ENCODE measurements at places on chromosomes 7 and 10.

- no peak for DNase-seq
These were observed 745.9 kb downstream of the GATA3 start for GRCh38 chr10:8800426-8800825.

DNA sequence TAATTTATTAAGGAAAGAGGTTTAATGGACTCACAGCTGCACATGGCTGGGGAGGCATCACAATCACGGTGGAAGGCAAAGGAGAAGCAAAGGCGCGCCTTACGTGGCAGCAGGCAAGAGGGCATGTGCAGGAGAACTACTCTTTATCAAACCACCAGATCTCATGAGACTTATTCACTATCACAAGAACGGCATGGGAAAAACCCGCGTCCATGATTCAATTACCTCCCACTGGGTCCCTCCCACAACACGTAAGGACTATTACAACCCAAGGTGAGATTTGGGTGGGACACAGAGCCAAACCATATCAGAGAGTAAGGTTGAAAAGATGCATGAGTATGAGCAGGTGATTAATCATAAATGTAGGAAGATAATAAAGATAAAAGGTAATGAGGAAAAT, 3.2 kb upstream of the JCAD start:
- no peak for DNase-seq

- DNase-seq: no peak
These were observed 171.5 kb downstream of the C7orf25 start for GRCh38 chr7:42740408-42740807.

DNA sequence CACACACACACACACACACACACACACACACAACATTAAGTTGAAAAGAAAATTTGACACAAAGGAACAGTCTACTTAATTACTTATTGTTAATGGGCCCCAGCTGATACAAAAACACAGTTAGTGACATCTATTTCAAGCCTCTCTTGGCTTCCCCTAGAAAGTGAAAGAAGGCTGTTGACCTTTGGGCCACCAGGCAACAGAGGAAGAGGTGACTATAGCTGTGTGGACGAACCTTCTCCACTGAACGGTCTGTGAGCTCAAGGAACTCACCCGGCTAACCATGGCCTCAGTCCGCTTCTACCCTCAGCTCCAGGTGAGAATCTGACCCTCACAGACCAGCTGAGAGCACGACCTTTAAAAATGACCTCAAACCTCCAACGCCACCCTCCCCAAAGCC, 32.9 kb upstream of the CALN1 start:
- DNase-seq: no peak

- no peak for DNase-seq
These were observed 50.0 kb downstream of the RAB11FIP2 start for GRCh38 chr10:117996709-117997108.

DNA sequence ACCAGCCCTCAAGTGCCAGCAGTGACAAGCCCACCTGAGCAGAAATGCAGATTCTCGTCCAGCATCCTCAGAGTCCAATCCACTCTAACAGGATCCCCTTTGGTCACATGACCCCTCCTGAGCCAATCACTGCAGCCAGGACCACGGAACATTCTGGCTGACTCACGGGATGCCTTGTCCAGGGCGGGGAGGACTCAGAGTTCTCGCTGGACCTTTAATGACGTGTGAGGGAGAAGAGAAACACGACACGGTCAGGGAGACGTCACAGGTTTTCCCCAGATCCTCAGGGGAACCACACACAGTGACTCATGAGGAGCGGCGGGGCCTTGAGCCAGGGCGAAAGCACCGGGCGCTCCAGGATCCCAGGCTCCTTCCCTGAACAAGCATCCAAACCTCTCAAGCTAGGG, 155.7 kb downstream of the PTPRN2 start:
- DNase-seq: no peak

DNA sequence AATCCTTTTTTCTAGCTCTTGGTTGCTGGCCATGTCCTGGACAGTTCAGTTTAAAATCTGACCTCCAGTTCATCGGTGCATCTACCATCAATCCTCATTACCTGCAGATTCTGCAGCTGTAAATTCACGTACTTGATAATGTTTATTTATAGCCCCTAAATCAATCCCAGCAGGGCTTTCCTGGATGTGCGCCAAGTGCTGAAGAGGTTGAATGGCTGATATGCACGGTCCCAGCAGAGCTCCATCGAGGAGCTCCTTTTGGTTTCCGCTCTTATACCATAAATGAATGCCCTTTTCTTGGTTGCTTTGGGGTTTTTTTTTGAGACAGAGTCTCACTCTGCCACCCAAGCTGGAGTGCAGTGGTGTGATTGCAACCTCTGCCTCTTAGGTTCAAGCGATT, 91.2 kb upstream of the CCZ1B start:
- DNase-seq: no peak

GRCh38 chr10:61882621-61883370, 18.7 kb upstream of the ARID5B start:
- peak; percentile 58 for DNase-seq

GRCh38 chr7:19775578-19775977, 2.2 kb upstream of the TMEM196 start:
- no peak for DNase-seq

DNA sequence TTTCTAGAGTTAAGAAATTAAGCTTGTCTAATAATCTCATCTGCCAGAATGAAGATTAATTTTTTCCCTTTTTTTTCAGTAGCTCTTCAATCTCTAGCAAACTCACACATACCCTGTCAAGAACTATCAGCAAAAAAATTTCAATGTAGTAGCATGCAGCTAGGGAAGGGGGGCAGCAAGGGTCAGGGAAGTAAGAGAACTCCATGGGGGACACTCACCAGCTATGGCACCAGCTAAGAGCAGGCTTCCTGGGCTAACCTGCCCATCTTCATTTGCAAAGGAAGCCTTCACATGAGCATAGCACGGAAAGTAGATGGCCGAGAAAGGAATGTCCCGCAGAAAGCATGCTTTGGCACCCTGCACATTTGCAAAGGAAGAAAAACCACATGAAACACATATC, 190.4 kb downstream of the SLC25A13 start:
- no peak for DNase-seq

DNA sequence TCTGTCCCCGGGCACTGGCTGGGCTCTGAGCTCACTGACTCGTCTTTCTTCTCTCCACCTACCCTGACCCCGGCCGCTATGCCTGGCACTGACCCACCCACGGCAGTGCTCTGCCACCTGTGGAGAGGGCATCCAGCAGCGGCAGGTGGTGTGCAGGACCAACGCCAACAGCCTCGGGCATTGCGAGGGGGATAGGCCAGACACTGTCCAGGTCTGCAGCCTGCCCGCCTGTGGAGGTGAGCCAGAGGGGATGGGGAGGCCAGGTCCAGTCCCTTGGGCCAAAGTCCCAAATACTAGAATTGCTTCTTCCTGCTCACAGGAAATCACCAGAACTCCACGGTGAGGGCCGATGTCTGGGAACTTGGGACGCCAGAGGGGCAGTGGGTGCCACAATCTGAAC, 27.3 kb downstream of the TBATA start:
- DNase-seq: no peak

DNA sequence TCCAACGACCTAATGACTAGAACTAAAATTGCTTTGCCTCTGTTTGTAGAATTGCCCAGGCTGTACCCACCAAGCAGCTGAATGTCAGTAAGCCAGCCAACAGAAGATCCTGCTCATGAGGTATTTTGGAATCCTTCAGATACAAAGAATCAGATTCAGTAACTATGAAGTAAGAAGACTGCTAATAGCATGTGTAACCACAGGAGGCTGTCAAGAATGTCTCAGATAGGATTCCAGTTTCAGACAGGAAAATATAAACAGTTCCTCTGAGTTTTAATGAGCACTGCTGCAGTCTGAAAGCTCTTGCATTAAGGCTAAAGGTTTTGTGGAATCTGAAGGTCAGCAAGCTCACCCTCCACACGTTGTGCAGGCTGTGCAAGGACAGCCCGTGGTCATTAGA, 112.6 kb upstream of the ADAM12 start:
- no peak for DNase-seq

GRCh38 chr7:97024209-97025129, at the start of gene DLX5:
TSS of gene DLX5 (minus strand) at chr7:97024831. CDS start at chr7:97024623, 208 bp downstream.
- no peak for DNase-seq

- DNase-seq: no peak
These were observed 569.9 kb downstream of the ANKRD7 start for GRCh38 chr7:118794419-118794818.

DNA sequence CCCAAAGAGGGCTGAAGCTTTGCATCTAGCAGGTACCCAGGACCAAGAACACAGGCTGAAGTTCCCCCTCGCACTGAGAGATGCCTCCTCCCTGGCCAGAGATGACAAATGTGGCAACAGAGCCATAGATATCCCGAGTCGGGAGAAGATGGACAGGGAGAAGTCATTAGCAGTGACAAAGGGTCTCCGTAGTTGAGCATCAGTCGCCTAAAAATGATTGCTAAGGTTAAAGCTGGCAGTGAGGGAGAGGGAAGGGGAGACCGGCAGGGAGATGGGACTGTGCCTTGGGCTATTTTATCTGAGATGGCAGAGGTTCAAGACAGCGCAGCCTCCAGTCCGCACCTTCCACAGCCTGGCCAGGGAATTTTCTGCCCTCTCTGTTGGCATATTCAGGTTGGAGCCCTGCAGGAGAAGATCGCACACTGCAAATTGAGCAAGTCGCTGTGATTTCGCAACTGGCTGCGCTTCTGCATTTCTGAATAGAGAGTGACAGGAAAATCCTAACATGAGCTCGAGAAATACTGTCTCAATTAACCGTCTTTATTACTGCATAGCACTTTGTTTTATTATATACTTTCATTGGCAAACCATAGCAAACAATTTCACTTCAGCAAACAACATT, 238.9 kb upstream of the GPR26 start:
- DNase-seq: no peak

DNA sequence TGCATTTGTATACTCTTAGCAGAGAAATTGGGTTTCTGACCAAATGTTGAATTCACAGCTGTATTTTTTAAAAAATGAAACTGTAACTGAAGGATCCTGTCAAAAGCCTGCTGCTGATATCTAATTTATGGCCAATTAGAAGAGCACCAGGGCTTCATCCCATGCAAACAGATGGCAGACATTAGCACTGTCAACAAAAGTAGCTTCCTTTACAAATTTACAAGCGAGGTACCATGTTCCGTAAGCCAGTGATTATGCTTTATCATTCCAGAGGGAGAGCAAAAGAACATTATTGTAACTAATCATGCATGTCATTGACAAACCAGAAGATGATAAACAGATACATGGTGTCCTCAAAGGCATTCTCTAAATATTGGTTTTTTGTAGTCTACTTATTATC, 177.2 kb upstream of the DKK1 start:
- DNase-seq: no peak

GRCh38 chr10:120457431-120458172, 575 bp downstream of the PLPP4 start:
- DNase-seq: no peak

DNA sequence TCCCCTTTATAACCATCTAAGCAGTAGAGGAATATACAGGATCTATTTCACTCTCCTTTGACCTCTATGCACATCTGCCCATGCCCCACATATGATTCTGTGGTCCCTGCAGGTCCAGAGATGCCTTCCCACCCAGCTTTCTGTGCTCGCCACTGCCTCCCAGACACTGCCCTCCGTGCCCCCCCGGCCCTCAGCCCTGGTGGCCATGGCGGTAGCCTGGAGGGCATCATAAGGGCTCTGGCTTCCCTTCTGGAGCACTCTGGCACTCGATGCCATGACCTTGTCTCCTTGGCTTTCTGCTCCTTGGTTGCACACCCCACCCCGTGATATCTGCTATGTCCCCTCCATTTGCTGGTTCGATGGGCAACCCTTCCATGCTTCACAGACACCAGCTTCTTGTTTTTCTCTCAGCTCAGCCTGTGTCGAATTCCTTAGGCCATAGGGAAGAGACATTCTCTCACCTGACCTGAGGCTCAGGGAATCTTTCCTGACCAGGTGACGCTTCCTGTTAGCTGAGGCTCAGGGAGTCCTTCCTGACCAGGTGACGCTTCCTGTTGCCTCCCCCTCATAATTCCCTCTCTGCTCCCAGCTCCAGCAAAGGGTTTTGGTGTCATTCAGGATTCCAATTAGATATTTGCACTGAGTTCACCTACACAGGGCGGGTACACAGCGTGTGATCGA, 100.4 kb upstream of the GLI3 start:
- DNase-seq: no peak

GRCh38 chr10:89160339-89160738, 46.8 kb downstream of the CH25H start:
- no peak for DNase-seq

GRCh38 chr7:74269757-74270277, 15.6 kb upstream of the RFC2 start:
- DNase-seq: peak; percentile 50

- DNase-seq: no peak
These were observed 31.7 kb downstream of the TRDMT1 start for GRCh38 chr10:17169803-17170202.

Measured in stimulated activated CD4-positive, alpha-beta T cell treated with anti-CD3 and anti-CD28 coated beads, Interleukin-4, amount 100 ng/mL, for 4 hours (primary cell).